CMK (cell line): ENCODE measurements at places on chromosomes 5 and 9.

DNA sequence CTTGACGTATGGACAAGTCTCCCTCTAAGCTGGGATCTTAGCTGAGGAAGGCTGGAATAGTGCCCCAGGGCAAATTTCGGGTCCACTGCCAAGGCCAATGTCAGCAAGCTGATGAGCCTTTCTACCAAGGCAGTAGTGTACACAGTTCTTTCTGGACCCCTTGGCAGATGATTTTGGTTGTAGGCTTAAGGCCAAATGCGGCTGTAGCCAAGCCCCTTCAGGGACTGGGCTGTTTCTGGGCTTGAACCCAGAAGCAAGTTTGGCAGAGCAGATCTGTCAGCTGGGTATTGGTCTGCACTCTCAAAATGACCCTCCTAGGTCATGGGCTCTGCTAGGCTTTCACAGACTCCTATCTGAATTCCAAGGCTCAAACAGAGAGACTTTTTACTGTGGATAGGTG, 121.6 kb downstream of the ADAMTSL1 start:
- DNase-seq: no peak

GRCh38 chr9:36218011-36218410, 27.3 kb downstream of the CLTA start:
- DNase-seq: no peak

- no peak for DNase-seq
Measured at GRCh38 chr9:130421802-130422276, 22.9 kb upstream of the ASS1 start.

- DNase-seq: no peak
Measured at GRCh38 chr9:88813638-88814209, 177.5 kb upstream of the S1PR3 start.

DNA sequence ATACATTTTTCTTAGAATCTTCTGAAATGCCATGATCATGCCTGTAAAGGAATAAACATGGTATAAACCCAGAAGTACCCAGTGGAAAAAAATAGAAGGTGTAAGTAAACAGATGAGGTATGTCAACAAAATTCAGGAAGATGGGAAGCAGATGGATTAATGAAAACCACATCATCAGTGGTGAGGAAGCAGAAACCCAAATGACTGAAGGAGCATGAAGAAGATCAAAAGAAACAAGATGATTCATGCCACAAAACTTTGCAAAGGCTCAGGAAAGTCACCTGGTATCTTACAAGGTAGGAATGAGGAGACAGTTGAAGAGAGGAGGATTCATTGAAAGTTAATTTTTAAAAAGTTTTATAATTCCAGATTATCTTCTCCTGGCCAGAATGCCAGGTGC, 132.8 kb upstream of the PAPPA start:
- DNase-seq: no peak

DNA sequence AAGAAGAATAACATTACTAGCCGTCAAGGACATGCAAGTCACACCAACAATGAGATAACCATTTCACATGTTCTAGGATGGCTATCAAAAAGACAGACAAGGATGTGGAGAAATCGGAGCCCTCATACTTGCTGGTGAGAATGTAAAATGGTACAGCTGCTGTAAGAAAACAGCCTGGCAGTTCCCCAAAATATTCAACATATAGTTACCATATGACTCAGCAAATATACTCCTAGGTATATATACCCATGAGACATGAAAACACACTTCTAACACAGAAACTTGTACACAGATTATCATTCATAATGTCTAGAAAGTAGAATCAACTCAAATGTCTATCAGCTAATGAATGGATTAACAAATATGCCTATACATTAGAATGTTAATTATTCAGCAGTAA, 105.4 kb upstream of the PCAT7 start:
- DNase-seq: no peak

GRCh38 chr5:115241881-115242642, 20.6 kb downstream of the PGGT1B start:
- DNase-seq: no peak

DNA sequence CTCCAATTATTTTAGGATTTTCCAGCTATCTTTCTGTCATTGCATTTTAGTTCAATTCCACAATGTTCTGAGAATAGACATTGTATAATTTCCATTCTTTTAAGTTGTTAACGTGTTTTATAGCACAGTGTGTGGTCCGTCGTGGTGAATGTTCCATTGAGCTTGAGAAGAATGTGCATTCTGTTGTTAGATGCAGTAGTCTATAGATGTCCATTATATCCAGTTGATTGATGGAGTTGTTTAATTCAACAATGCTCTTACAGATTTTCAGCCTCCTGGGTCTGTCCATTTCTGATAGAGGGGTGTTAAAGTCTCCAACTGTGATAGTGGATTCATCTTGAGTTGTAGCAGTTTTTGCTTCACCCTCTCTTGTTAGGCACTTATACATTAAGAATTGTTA, 1587.7 kb upstream of the NUDT12 start:
- DNase-seq: no peak

DNA sequence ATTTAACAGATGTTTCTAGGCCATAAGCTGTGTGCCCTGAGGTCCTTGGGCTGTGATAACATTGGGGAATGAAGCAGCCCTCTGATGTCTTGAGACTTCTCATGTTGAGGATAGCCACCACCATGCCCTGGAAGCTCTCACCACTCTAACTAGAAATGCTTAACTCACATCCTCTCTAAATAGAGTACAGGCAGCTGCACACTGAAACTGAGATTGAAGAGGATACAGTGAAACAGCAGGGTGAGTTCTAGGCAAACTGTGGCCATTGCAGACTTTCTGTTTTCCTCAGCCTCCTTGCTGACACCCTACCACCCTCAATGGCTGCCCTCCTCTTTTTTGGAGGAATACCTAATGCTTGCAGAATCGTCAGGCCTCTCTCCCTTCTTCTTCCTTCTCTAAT, 22.4 kb downstream of the UTP15 start:
- DNase-seq: no peak

DNA sequence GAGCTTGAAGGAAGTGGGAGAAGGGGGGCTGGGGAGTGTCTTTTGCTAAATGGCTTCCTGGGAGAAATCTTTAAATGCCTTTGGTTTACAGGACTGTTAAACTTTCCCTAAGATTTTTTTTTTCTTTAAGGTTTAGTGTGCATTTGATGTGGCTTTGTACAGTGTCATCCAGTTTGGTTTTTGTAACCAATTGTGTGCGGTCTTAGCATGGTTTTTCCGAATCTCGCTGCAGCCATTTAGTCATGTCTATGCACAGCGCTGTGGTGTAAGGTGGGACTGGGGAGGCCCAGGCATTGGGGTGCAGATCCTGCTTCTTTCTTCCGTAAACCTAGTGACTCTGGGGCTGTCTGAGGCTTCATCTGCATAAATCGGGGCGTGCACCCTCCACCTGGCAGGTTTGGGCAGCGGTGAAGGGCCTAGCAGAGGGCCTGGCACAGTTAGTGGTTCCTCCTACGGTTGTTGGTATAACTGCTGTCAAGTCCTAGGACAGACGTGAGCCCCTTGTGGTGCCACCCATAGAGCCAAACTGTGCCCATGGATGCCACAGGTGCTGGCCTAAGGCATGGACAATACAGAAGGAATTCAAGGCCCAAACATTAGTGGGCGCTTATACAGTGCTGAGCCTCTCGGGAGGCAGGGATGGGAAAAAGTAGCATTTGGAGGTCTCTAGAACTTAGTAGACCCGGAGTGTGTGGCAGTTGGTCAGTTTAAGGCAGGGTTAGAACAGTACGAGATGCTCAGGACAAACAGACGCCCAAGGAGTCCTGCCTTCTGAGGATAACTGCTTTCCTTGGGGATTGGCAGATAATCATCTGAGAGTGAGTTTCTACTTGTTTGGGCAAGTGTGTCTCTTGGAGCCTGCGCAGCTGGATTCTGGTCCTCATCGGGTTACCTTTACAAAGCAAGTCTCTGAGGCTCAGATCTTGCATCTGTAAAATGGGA, 1.5 kb downstream of the PRRC2B start:
- no peak for DNase-seq

DNA sequence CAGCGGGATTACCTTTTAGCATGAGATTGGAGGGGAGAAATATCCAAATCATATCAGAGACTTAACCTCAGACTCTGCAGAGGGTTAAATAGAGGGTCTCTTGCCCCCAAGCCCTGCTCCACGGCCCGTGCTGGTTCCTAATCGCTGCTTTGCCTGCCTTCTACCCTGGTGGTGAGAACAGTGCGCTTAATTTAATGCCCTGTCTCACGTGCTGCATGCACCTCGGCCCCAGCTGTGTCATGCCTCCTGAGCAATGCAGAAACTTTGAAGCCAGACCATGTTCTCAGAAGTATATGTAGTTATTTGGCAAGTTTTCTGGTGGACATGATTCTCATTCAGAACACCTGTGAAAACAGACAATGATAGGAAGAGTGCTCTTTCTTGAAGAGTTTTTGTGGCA, 1.4 kb downstream of the OTULIN start:
- no peak for DNase-seq

- DNase-seq: no peak
Measured at GRCh38 chr5:91158011-91158410, 225.1 kb downstream of the ARRDC3 start.

DNA sequence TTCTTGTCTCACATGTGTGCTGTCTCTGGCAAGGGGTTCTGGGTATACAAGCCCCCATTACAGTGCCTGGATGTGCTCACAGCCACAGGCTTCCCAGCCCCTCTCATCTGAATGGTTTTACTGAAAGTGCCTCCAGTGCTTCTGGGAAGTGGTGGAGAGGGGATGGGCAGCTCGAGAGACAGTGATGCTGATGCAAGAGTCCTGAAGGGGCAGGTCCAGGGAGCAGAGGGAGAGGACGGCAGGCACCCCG, 93.5 kb downstream of the PHF2 start:
- no peak for DNase-seq

GRCh38 chr9:109313351-109313750, 7.5 kb downstream of the EPB41L4B start:
- no peak for DNase-seq

GRCh38 chr5:154562244-154562880, 84.3 kb upstream of the HAND1 start:
- no peak for DNase-seq

DNA sequence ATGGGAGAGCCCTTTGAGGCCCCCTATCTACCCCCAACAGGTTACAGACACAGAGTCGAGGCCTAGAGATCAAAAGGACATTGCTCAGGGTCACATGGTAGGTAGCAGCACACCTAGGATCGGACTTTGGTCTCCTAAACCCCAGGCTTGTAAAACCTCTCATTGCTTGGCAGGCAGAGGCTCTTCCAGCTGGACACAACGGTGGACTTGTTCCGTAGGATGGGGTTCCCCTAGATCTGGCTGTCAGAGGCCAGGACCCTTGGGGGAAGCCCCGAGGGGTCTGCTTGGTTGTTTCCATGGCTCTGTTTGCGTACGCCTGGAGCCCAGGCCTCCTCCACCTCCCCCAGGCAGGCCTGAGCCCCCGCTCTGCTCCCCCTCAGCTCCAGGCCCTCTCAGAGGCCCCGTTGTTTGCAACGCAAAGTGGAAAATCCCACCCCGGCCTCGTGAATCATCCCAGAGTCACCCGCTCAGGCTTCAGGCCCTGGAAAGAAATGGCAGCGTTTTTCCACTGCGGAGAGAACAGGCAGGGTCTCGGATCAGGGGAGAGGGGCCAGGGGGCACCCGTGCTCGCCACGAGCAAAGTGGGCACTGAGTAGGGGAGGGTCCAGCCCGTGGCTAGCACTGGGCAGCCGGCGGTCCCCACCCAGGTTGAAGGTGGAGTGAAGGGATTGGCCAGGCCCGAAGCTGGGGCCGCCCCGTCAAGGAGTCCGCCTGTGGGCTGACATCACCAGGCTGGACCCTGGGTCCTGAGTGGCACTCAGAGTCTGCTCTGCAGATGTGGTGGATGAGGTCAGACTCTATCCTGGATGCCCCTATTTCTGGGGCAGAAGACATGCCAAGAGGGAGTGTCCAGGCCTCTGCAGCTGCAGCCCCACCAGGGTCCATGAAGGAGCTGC, 19.8 kb downstream of the COL27A1 start:
- DNase-seq: no peak

DNA sequence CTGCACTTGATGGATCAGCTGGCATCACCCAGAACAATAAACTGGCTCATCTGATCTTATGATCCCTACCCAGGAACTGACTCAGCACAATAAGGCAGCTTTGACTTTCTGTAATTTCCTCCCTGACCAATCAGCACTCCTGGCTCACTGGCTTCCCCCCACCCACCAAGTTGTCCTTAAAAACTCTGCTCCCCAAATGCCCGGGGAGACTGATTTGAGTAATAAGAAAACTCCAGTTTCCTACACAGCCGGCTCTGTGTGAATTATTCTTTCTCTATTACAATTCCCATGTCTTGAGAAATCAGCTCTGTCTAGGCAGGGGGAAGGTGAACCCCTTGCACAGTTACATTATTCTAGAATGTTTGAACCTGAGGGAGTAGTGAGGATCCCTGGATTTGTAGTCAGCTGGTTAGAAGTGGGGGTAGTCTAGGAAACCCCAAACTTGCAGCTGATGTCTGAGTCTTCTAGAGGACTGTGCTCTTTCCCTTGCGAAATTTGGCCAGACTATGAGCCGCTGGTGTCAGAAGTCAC, 111.7 kb upstream of the NEK6 start:
- DNase-seq: no peak

DNA sequence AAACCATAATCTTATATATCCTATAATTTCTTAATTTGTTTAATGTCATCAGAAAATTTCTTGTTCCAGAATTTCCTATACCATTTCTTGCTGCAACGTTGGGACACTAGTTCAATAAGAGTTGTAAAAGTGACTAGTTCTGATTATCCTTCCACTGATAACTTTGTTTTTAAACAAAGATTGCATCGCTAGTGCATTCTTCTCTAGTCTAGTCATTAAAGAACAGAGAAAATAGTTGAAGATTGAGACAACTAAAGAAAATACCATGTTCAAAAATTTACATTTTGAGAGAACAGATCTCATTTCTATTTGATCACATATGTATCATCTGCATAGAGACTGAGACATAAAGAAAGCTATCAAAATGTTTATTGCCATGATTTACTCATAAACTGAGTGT, 1888.2 kb downstream of the EFNA5 start:
- DNase-seq: no peak

- no peak for DNase-seq
Measured at GRCh38 chr5:112201141-112201540, 217.9 kb downstream of the EPB41L4A start.
